ENCODE measurements at places on chromosomes 11 and 22.

- no peak for DNase-seq
These were observed 129.1 kb downstream of the DCDC1 start for GRCh38 chr11:31240340-31240904.

DNA sequence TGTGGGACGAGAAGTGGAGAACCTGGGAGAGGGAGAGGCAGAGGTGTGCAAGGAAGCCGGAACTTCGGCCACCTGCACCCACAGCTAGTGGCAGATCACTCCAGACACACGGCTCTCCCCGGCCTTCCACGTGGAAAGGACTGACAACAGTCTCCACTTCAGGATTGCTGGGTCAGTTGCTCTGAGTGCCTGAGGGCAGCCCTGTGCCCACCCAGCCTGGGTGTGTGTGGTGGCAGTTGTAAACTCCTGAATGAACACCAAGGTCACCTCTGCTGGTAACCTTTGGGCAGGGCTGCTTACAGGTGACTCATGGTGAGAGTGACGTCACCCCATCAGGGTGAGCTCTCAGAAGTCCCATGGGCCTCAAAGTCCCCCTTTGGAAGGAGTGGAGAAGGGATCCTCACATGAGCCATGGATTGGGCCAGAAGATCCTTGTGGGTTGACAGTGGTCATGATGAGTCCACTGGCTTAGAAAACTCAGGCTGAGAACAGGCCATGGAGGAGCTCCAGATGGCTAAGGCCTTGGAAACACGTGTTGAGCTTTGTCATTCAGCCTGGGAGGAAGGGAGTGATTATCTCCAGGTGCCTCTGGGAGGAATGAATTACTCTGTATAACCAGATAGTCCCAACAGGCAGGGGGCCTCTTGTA is 71.3 kb downstream of the BCR start:
- DNase-seq = no peak

- DNase-seq = no peak
These were observed 579.3 kb downstream of the BUD13 start for GRCh38 chr11:116193321-116194131.

GRCh38 chr11:44011797-44012196 is 36.0 kb upstream of the ACCSL start:
- no peak for DNase-seq

DNA sequence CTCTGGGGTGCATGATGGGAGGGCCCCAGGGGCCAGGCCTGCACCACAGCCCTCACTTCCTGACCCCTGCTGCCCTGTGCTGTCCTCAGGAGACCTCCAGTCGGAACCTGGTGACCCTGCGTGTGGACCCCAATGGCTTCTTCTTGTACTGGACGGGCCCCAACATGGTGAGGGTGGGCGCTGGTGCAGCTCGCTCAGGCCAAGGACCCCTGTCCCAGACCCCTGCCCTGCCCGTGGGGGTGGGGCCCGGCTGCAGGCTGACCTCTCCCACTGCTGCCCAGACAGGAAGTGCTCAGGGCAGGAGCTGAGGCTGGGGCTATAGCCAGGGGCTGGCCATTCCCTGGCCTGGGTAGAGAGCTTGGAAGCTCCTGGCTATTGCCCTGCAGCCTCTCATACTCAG is 3.0 kb downstream of the PLCB3 start:
- no peak for DNase-seq

DNA sequence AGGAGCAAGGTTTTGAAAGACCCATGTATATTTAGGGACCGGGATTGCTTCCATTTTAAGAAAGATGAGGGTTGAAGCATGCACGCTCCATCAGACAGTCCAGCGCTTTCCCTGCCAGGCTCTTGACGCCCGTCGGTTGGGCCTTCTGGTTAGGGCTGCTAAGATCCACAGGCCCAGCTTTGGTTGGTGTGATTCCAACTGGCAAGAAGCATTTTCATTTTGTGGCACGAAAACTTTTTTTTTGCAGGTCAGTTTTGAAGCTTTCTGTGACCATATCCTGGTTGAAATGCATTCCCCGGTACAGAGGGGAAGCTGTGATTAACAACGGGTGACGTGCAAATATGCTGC is 34.3 kb upstream of the MPPED1 start:
- DNase-seq = no peak

GRCh38 chr22:39577366-39577765 is 6.8 kb downstream of the CACNA1I start:
- DNase-seq = no peak

DNA sequence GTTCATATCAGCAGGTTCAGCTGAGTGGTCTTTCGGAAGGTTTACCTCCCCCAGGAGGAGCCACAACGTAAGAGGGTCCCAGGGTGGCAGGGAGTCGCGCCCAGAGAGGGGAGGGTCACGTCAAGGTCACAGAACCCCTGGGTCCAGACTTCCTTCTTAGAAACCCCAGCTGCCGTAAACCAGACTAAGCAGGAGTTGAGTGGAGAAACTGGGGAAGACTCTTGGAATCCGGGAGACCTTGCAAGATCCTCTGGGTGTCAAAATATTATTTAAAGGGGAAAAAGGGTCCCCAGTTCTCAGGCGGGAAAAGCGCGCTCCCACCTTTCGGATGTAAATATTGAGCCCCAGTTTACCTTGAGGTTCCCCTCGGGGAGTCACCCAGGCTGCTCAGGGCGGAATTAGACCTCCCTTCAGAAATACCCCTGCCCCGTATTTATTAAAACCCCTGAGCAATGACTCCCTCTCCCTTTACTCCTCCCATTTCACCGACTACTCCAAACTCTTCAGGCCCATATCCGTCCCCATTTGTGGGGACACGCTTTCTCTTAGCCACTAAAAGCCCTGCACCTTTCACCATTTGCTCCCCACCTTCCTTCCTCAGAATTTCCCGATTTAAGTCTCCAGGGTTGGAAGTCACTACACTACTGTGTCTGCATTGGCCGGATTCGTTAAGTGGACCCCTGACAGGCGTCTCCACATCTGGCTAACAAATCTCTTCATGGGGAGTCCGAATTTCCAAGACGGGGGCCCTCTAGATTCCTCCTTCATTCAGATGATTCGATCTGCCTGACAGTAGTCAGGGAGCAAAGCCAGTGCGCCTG is 4.2 kb downstream of the SLC17A6 start:
- DNase-seq = no peak

DNA sequence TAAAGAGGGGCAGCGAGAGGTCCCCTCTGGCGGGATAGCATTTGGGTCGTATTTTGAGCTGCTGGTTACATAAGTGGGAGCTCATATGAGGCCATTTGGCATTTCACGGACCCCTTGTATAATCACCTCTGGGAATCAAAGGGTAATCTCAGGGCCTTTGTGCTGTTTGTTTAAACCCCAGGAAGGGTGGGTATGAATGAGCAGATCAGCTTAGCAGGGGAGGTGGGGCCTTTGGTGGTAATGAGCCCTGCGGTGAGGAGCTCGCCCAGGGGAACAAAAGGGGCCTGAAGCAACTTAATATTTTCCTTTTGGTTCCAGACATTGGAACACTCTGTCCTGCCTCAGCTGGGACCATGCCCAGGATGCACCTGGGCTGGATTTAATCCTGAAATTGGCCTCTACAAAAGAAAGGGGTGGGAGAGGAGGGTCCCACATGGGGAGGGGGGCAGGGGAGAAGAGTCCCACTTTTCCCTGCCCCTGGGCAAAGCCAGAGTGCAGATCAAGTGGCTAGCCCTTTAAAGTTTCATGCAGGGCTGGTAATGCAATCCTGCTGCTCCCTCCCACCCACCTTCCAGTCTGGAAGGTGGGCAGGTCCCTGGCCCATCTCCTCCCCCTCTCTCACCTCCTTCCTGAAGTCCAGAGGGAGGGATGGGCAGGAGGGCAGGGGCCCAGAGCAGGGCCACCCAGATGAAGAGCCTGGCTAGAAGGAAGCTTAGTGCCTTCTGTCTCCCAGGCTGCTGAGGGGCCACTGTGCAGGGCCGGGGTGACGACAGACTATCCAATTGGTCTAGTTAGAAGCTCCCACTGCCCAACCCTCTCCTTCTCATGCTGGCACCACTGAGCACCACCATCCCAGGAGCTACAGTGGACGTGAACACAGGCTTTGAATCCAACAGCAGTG is 10.5 kb downstream of the TSKU start:
- no peak for DNase-seq

DNA sequence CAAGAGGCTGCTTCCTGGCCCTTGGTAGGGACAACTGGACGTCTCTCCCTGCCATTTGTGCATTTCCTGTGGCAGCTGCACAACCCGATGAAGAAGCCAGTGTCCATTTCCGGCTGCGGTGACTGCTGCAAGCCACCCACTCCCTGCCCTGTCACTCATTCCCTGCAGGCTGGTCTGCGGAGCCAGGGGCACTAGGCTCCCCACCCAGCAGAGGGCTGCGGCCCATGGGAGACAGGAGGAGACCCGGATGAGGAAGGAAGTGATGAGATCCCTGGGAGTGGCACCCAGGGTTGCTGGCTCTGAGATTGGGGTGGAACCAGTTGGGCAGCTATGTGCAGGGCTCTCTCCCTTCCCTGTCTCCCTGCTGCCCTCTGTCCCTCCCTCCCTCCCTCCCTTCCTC is 10.0 kb upstream of the MYRF start:
- DNase-seq = no peak

GRCh38 chr22:31100762-31101525 is 6.4 kb downstream of the SELENOM start:
- DNase-seq = no peak

- DNase-seq = no peak
These were observed 20.8 kb downstream of the ADA2 start for GRCh38 chr22:17198170-17199002.

DNA sequence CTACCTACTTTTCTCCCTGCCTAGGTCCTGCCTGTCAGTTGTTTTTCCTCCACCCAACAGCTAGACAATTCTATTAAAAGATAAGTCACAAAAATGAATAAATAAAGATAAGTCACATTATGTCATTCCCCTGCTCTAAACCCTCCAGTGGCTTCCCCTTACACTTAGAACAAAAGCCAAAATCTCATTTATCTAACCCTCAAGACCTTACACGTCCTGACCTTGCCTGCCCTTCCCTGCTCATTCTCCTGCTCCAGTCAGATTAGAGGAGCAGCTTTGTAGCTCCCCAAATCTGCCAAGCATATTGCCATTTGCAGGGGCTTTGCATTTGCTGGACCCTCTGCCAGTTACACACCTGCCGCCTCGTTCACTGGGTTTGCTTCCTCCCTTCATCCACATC is 16.7 kb downstream of the KREMEN1 start:
- no peak for DNase-seq

DNA sequence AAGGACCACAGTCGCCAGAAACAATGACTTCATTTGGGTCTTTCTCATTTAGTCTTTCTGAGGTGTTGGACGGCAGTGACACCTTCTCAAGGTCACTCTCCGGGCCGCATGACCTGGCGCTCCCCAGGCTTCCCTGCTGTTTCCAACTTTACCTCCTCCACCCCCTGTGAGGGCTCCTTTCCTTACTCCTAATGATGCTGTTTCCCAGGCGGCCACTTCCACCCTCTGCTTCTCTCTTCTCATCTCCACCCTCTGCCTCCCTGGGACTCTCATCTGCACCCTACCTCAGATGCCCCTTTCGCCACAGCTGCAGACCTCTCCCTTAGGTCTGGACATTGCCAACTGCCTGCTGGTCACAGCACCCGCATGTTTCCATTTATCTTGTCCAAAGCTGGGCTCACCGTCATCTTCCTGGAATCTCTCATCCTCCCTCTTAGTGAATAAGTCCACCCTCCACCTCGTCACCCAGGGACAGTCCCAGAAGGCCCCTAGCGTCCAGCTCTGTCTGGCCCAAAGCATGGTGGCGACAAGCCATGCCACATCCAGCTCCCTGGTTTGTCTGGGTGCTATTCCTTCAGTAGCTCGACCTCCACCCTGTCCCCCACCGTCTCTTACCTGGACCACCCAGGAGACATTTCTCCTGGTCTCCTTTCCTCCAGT is 113.8 kb downstream of the BUD13 start:
- DNase-seq = no peak

- DNase-seq = no peak
These were observed 211.7 kb upstream of the B3GAT1 start for GRCh38 chr11:134623711-134624110.

DNA sequence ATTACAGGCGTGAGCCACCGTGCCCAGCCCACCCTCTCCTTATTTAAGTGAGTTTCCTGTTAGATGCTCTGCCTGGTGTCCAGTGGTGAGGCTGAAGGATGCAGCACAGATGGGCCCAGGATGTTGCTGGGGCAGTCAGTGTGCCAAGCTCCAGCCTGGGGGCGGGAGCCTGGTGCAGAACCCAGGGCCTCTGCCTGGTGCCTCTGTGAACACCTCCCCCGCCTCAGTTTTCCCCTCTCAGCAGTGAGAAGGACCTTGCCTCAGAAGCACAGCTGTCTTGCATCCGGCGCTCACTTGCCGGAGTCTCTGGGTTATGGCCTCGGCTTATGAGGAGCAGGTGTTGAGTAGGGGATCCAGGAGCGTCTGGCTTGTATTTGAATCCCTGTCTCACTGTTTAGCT is 116.2 kb downstream of the KIAA1671 start:
- no peak for DNase-seq

DNA sequence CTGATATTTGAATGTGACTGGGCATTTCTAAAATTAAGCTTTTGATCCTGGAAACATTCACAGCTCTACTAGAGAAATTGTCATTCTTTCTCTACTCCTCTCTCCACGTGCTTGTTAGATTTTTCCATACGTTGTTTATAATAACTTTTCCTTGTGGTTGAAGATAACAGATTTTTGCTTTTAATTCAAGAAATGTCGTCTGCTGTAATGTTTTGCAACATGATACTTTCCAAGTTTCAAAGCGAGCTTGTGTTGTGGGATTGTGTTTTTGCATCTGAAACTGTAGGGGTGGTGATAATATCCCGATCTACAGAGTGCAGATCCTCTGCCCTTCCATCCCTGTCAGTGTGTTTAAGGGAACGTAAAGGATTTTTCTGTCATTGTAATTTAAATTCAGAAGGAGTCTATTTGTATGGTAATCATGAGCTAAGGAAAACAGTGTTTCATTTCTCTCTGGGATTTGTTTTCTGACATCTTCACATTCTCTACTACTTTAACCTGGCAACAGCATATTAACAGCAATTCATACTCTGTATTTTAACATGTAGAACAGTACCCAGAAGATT is 321.4 kb downstream of the FAT3 start:
- DNase-seq = no peak

DNA sequence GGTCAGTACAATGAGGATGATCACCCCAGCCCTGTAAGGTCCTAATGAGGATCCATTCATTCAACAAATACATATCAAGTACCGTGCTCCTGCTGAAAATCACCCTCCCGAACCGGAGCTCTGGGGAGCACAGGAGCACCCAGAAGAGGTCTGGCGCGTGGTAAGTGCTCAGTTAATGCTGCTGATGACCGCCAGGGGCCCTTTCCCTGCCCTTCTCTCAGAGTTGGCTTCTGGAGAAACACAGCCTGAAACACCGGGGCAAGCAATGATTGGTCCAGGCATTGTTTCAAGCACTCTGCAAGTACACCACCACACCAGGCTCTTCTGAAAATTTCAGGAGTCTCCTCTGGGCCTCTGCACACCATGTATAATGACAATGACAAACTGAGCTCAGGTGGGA is 3.8 kb upstream of the CCDC86 start:
- DNase-seq = no peak

DNA sequence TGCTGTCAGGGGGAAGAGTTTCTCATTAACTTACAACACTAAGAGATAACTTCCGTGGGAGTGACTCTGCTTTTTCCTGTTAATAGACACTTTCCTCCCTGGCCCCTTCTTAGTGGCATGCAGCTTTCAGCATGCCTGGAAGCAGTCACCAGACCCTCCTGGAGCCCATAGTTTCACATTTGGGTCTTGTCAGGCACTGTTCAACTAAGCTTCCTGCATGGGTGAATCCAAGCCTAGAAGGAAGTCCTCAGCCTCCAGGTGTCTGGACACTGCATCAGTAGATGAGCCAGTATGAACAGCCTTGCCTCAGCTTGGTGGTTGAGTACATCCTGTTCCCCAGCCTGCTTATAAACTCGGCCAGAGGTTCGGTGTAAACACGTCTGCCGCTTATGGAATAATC is 68.1 kb downstream of the PPP6R3 start:
- no peak for DNase-seq

GRCh38 chr11:38819981-38820380 is 2221.9 kb upstream of the RAG2 start:
- no peak for DNase-seq

Data from stimulated activated CD4-positive, alpha-beta T cell treated with anti-CD3 and anti-CD28 coated beads, TNF-alpha, amount 100 ng/mL, for 48 hours (primary cell).